ENCODE measurements at places on chromosomes 1 and 21.

DNA sequence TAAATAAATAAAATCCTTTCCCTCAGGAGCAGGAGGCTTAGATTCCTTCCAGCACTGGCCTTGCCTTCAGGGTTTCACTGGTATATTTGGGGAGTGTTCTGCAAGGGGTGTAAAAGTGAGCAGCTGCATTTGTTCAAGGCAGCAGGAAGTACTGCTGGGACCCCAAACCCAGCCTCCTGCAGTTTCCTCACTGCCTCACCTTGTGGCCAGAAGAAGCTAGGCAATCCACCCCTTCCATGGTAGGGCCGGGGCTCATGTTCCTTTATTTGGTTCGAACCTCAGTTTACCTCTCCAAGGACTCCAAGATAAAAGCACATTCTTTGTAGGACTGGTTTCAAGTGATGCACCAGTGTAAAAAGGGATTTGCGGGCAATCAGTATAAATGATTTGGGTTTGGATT is 21.0 kb upstream of the CFAP126 start:
- no peak for DNase-seq

- DNase-seq = no peak
Measured at GRCh38 chr1:94535879-94536278, 5.7 kb downstream of the F3 start.

- no peak for DNase-seq
Measured at GRCh38 chr21:44702111-44702972, 5.4 kb downstream of the KRTAP10-12 start.

DNA sequence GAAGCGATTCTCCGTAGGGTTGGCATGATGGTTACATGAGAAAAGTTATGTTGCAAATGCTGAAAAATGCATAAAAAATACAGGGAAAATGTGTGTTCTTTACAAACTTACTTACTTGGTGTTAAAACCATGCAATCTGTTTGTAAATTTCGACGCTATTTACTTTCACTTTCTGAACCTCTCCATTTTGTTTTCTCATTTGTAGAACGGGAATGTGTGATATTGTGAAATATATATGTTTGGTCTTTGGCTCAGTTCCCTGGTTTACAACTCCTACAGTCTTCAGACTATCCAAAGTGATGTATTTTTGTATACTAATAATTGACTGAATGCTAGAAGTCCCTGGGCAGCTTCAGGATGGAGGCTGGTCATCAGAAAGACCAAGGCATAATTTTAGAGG is 982.3 kb downstream of the ADGRL2 start:
- DNase-seq = no peak

DNA sequence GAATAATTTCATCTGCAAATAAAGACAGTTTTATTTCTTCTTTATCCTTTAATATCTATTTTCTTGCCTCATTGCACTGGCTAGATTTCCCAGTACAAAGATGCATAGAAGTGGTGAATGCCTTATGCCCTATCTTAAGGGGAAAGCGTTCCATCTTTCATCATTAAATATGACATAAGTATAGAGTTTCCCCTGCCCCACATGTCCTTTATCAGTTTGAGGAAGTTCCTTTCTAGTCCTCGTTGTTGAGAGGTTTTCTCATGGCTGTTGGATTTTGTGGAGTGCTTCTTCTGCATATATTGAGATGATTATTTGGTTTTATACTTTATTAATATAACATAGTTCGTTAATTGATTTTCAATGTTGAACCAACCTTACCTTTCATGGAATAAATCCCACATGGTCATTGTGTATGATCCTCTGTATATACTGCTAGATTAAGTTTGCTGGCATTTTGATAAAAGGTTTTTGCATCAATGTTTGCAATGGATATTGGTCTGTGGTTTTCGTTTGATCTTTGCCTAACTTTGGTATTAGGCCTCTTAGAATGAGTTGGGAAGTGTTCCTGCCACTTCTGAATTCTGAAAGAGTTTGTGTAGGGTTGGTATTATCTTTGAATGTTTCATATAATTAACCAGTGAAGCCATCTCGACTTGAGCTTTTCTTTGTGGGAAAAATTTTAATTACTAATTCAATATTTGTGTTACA is 15.6 kb downstream of the PRKACB start:
- DNase-seq = no peak

- DNase-seq = no peak
Measured at GRCh38 chr1:39733161-39733560, 5.5 kb upstream of the PPIE start.

GRCh38 chr1:108592030-108592759 is 32.3 kb downstream of the EEIG2 start:
- DNase-seq = no peak

GRCh38 chr1:209430821-209431259 is 152.7 kb upstream of the CAMK1G start:
- no peak for DNase-seq

- DNase-seq = no peak
Measured at GRCh38 chr1:7117399-7118281, 332.4 kb downstream of the CAMTA1 start.

- no peak for DNase-seq
Measured at GRCh38 chr1:247358920-247359319, 27.3 kb upstream of the ZNF496 start.

DNA sequence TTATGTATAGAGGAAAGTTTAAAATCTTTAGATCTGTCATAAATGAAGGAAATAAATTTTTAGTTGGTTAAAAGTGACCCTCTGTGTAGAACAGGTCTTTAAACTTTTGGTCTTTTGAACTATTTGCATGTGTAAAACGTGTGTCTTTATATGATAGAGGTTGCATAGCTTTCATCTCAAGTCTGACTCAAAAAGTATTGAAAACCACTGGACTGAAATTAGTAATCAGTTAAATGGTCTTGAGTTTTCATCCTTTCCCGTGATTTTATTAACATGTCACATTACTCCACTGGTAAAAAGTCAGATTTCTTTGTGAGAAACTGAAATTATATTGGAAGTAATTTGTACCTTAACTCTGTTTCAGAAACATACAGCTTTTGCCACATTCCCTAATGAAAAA is 1.8 kb downstream of the RNPC3 start:
- DNase-seq = no peak

GRCh38 chr1:1160281-1160930 is 13.3 kb upstream of the TTLL10 start:
- DNase-seq = no peak

DNA sequence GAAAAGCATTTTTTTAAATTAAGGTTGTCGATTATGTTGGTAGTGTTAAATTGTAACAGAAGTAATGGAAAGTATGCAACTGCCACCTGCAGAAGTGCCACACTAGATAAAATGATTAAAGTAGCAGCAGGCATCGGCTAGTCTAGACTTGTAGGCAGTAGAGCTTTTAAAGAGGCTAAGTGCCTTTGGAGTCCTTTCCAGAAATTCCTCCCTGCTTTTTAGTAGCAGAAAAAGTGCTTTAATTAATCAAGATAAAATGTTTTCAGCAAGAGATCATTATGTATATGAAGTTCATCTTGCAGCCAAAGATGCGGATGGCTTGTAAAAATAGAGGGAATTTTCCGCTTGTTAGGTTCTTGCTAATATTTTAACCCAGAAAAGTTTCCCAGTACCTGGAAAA is 87.1 kb upstream of the LRRC8D start:
- DNase-seq = no peak

DNA sequence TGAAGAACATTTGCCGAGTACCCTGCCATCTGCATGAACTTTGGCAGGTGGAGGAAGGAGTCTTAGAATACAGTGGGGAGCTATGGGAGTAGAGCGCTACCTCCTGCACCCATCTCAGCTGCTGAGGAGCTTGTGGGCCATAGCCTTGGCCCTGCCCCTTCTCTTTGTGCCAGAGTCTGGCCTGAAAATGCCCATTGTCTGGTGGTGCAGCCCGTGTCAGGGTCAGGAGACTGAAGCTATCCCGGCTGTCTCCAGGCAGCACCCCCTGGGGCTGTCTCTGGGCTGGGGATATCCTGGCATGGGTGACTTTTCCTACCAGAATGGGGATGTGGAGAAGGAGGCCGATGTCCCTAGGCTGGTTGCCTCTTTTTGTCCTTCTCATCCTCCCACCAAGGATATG is 7.3 kb downstream of the IPO13 start:
- DNase-seq = no peak

- DNase-seq = no peak
Measured at GRCh38 chr1:193590102-193590501, 403.7 kb upstream of the B3GALT2 start.

DNA sequence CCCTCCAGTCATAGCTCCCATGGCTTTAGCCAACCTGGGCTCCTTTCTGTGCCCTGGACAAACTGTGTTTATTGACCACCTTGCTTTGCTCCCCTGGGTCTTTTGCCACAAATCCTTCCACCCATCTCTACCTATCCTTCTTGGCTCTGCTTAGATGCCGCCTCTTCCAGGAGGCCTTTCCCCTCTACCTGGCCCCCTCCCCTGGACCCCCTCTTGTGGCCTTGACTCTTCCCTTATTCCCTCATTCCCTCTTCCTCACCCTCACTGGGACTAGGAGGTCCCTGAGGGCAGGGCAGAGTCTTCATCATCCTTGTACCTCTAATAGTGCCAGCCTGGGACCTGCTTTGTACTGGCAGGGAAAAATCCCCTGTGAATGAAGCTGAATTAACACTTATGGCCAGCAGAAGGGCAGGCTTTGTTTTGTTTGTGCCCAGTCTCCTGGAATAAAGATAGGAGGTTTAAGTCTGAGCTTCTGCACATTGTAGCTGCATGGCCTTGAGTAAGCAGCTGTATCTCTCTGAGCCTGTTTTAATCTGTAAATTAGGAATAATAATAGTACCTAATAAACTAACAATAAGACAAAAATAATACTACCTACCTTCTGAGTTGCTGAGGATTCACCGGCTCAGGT is 13.7 kb downstream of the PTPRU start:
- no peak for DNase-seq

GRCh38 chr1:230426246-230427093 is at the start of gene PGBD5:
TSS of gene PGBD5 (minus strand) at chr1:230426332. CDS start at chr1:230425928, 404 bp downstream.
- peak; percentile 10 for DNase-seq

DNA sequence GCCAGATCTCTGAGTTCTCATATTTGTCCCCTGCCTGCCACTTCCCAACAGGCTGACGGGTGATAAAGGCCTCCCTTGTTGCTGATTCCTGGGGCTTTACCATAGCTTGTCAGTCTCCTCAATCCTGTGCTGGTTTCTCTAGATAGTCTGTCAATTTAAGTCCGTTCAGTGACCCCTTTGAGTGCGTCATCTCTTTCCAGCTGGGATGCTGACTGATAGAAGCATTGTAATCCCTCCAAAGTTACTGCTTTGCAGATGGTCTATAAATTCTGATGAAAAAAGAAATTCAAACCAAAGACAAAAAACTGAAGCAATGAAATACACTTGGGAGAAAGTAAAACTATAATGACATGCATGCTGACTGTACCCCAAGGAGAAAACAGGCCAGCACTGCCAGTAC is 28.3 kb downstream of the RHOU start:
- no peak for DNase-seq

DNA sequence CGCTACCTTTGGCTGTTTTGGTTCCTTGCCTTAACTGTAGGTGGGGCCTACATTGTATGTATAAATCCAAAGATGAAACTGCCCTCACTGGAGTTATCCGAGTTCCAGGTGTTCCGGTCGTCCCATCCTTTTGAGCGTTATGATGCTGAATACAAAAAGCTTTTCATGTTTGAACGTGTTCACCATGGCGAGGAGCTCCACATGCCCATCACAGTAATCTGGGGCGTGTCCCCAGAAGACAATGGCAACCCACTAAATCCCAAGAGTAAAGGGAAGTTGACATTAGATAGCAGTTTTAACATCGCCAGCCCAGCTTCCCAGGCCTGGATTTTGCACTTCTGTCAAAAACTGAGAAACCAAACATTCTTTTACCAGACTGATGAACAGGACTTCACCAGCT is 139.5 kb downstream of the TLR5 start:
- DNase-seq = no peak

DNA sequence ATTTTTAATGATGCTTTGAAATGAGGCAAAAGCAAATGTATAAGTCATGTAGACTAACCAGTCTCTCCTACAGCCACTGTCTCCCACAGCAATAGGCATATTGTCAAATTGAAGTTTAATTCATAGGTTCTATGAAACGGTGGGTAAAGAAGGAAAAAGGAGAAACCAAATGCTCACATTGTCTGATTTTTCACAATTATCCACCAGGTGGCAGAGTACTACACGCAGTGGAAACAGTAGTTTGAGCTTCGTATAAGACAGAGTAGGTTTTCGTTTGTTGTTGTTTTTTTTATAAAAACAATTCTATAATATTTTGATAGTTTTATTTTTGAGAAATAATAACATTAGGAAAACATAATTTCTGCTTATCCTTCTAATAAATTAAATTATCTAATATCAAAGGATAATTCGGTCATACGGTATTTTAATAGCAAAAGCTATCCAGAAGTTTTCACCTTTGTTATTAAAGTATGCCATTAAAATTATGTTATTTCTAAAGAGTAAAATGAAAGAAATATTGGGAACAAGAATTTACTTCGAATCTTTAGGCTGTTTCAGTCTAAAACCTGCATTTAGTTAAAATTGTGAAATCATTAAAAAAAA is 39.1 kb downstream of the TYW3 start:
- DNase-seq = peak; percentile 15

DNA sequence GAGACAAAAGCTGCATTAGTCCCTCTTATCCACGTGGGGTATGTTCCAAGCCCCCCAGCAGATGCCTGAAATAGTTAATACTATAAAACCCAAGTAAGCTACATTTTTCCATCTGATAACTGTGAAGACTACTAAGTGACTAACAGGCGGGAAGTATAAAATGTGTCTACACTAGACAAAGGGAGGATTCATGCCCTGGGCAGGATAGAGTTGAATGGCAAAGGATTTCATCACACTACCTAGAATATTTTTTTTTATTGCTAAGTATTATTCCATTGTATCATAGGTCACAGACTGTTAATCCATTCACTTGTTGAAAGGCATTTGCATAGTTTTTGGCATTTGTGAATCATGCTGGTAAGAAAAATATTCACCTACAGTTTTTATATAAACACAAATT is 26.4 kb upstream of the CFHR4 start:
- no peak for DNase-seq

DNA sequence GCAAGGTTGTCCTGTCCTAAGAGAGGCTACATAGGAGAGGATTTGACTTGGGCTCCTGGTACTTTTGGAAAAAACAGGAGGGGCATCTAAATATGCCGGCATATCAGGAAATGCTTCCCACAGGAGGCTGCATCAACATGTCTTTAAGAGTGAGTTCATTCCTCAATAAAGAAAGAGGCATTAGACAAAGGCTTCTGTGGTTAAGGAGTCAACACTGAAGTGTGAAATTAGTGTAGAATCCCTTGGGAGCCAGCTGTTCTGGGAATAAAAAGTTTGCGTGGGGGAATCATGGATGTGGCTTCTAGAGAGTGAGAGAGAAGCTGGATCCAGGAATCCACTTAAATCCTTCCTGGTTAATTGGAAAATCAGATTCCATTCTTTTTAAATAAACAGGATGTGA is 69.5 kb downstream of the DNM3 start:
- DNase-seq = no peak

GRCh38 chr1:216014086-216014485 is 409.2 kb downstream of the USH2A start:
- DNase-seq = no peak

DNA sequence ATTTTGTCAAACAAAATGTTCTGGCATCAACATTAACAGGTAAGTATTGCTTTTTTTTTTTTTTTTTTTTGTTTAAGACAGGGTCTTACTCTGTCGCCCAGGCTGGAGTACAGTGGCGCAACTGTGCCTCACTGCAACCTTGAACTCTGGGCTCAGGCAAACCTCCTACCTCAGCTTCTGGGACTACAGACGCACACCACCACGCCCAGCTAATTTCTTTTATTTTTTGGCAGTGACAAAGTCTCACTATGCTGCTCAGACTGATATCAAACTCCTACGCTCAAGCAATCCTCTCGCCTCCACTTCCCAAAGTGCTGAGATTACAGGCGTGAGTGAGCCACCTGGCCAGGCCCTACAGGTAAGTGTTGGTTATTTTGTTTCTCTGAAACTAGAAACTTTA is 2.4 kb downstream of the TUT4 start:
- DNase-seq = no peak

GRCh38 chr1:239274242-239274830 is 112.0 kb upstream of the CHRM3 start:
- no peak for DNase-seq
